Esophagus squamous epithelium (tissue), 5 donors: ENCODE measurements at places on chromosomes 1 and 21. TPM values are rescaled to one million over a fixed set of nuclear protein-coding genes. Genes with fewer than 3 reads are reported as not detected.
A peak's percentile ranks its signal among the peaks of the same experiment; 100 is the strongest.

The CFHR1 gene
- total RNA-seq = not detected

DNA sequence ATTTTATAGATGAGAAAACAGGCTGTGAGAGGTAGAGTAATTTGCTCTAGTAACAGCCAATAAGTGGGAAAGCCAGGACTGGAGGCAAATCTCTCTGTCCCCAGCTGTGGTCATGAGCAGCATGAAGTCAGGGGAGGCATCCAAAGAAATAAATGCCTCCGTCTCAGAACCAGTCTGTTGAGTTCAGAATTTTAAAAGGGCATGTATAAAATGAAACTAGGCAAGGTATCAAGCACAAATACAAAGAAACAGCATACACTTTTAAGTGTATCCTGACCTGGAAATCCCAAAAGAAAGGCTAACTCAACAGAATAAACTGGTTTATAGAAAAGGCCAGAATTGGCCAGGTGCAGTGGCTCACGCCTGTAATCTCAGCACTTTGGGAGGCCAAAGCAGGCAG lies 120.0 kb upstream of the B3GALT2 start:
- no peak overlapping the region for H3K27ac ChIP-seq
- H3K4me1 ChIP-seq = no peaks in the 10 kb centered on the region
- DNase-seq = no peak
- H3K27me3 ChIP-seq = no peaks in the 10 kb centered on the region
- H3K4me3 ChIP-seq = no peak overlapping the region

- H3K4me3 ChIP-seq = no peak overlapping the region
- no peaks in the 10 kb centered on the region for H3K36me3 ChIP-seq
- H3K4me1 ChIP-seq = peaks cover 14% of the 10 kb centered on the region
- no peak for DNase-seq
Observed at GRCh38 chr1:30840904-30841598, 67.5 kb downstream of the SDC3 start.

DNA sequence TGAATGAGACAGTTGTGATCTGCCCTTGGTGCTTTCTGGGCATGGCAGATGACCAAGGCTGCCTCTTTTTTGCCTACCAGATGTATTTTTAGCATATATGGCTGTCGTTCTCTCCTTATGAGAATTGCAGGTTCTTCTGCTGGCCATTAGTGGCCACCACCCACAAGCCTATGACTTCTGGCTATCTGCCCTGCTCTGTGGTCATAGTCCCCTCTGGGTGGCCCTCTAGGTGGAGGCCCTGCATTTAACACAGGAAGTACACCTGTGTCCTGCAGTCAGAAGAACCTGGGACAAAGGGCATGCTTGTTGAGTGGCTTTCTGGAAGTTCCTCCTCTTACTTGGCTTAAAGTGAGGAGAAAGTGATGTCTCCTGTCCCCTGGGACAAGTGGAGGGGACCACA lies 6.5 kb downstream of the FCAMR start:
- H3K36me3 ChIP-seq = no peaks in the 10 kb centered on the region
- H3K4me3 ChIP-seq = no peak overlapping the region
- H3K27me3 ChIP-seq = no peaks in the 10 kb centered on the region

DNA sequence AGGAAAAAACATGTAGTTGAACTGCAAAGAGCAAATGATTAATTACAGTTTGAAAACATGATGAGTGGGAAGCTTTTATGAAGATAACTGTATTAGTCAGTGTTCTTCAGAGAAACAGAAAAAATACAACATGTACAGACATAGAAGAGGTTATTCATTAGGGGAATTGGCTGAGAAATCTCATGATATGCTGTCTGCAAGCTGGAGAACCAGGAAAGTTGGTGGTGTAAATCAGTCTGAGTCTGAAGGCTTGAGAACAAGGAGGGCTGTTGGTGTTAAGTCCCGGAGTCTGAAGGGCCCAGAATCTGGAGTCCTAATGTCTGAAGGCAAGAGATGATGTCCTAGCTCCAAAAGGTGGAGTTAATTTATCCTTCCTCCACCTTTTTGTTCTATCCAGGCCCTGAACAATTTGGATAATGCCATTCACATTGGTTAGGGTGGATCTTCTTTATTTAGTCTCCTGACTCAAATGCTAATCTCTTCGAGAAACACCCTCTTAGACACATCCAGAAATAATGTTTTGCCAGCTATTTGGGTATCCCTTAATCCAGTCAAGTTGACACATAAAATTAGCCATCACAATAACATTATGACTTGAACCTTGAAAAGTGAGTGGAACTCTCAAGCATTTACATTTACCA lies 672.9 kb upstream of the PTBP2 start:
- no peak for DNase-seq
- H3K27ac ChIP-seq = peak overlapping the region; percentile 75
- H3K27me3 ChIP-seq = no peaks in the 10 kb centered on the region

DNA sequence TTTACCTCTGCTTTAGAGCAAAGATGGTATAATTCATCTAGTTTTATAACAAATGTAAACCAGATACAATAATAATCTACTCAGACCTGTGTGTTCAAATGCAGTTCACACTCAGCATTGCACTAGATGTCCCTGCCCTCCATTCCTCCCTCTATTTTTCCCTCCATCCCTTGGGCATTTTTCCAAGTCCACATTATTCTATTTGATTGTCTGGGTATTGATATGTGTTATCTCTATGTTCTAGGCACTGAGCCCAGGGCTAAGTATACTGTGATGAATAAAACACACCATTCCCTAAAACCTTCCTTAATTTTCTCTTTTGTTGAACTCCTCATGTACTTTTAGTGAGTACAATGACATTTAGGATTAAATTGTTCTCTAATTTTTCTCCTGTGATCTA lies 66.2 kb upstream of the HMCN1 start:
- H3K4me3 ChIP-seq = no peak overlapping the region
- no peaks in the 10 kb centered on the region for H3K27me3 ChIP-seq
- no peaks in the 10 kb centered on the region for H3K36me3 ChIP-seq
- DNase-seq = no peak
- H3K27ac ChIP-seq = no peak overlapping the region
- peaks cover 4% of the 10 kb centered on the region for H3K4me1 ChIP-seq
